ENCODE measurements at places on chromosomes 12 and 14.

DNA sequence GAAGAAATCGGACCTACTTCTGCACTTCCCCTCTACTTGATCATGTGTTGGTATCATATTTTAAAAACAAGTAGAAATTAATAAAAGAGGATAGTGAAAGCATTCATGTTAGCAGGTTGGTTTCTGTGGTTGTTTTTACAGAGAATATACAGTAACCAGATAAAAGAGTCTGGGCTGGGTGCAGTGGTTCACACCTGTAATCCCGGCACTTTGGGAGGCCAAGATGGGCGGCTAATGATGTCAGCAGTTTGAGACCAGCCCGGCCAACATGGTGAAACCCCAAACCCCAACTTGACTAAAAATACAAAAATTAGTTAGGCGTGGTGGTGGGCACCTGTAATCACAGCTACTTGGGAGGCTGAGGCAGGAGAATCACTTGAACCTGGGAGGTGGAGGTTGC is 55.9 kb downstream of the LRP6 start:
- no peak for DNase-seq

DNA sequence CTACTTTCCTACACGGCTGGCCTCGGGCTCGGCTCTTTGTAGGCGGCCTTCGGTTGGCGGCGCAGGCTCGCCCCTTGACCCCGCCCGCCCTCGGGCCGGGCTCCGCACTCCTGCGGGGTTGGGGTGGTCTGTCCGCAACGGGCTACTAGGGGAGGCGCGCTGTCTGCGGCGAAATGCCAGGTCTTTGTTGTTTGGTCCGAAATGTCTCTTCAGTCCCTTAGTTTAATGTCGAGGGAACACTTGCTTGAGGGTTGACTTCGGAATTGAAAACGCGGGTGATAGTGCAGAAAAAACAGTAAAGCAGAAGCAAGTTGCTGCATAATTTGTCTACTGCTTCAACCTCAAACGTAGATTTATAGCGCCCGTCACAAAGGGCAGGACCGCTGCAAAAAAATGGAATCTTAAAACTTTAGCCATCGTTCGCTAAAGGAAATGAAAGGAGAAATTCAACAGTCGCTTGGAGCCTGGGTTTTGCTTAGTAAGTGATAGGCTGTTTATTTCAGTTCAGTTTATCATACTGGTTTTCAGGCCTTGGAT is 390 bp downstream of the JKAMP start:
- no peak for DNase-seq

DNA sequence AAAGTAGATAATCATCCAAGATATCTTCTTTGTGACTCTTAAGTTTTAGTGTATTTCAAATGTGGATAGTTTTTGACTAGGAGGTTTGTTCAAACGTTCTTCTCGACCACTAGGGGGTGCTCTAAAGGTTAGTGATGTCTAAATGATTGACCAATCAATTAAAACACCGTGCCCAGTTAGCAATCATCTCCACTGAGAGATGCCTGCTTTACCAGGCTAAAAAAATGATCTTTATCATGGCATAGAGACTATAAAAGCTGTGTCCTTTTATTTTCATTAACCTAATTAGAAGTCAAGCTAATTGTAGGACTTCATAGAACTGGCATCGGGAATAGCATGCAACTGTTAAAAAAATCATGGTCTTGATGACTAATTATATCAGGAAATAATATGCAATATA is 153.9 kb downstream of the PRKCH start:
- DNase-seq: peak; percentile 65

GRCh38 chr14:56660677-56661389 is 81.2 kb downstream of the TMEM260 start:
- DNase-seq: no peak

DNA sequence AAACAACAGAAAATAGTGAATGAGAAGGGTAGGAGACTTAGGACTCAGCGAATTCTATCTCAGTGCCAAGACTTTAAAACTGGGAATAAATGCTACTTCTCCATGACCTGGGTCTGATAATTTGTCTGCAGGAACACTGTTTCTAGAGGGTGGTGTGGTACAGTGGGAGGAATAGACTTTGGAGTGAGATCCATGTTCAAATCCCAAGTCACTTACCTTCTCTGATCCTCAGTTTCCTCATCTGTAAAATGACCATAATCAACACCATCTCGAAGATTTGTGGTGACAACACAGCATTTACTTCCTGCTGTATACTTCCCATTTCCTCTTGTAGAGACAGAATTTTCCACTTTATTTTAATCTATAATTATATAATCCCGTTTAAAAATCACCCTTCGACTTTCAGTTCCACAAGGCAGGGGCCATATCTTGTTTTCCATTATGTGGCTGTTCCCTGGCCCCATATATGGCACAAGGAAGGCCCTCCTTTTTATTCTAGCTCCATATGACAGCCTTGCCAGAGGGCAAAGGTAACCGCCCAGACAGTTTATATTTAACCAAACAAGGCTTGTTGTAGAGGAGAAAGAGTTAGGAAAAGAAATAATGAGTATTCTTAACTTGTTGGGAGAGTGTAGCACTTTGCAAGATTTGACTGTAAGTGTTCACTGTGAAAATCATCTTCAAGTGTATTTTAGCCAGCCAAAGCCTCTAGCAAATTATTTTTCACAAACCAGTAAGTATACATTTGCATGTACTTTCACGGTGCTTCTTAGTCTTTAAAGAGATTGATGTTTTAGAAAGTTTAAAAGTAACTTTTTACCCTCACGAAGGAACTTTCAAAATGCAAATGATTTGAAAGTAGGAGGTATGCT is 243.1 kb downstream of the AKAP6 start:
- DNase-seq: no peak

- peak; percentile 30 for DNase-seq
Measured at GRCh38 chr14:64701660-64702059, 2.6 kb upstream of the PLEKHG3 start.
